Spleen (tissue), 13 donors: ENCODE measurements at places on chromosomes 2 and 18. TPM values are rescaled to one million over a fixed set of nuclear protein-coding genes. Genes with fewer than 3 reads are reported as not detected.

OSBPL6 gene
- 0.13 TPM for polyA plus RNA-seq

DNA sequence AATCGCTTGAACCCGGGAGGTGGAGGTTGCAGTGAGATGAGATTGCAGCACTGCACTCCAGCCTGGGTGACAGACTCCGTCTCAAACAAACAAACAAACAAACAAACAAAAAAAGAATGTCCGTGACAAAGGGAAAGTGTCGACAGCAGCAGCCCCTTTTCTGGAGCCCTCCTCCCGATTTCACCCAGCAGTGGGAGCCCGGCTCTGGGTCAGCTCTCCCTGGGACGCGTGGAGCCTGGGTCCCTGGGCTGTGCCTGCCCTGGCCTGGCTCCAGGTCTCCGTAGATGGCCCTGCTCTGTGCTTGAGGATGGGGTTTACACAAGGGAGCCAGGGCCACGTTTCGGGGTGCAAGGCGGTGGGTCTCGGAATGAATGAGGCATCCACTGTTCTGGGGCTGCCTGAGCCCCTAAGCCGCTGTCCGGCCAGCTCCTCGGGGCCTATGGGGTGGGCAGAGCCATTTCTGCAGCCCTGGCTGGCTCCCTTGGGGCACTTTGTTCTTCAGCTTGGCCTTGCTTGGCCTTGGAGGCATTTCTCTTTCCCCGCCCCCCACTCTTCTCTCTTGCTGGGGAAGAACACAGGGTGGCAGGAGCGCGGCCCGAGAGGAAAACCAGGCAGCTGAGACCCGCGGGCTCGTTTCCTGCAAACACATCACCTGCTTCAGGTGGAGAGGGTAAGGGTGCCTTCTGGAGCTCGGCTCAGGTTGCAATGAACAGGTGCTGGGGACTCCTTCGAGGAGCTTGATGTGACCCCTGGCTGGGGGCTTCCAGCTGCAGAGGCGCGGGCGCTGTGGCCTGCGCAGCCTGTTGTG, 29.1 kb downstream of the RTP5 start:
- DNase-seq: peak; percentile 68
- peaks cover 4% of the 10 kb centered on the region for H3K36me3 ChIP-seq
- H3K27me3 ChIP-seq: no peaks in the 10 kb centered on the region
- no peak overlapping the region for H3K27ac ChIP-seq
- H3K4me3 ChIP-seq: no peak overlapping the region

GRCh38 chr18:65938592-65939372, 188.0 kb downstream of the CDH7 start:
- H3K27me3 ChIP-seq: no peaks in the 10 kb centered on the region
- no peak overlapping the region for H3K4me3 ChIP-seq
- DNase-seq: no peak

DNA sequence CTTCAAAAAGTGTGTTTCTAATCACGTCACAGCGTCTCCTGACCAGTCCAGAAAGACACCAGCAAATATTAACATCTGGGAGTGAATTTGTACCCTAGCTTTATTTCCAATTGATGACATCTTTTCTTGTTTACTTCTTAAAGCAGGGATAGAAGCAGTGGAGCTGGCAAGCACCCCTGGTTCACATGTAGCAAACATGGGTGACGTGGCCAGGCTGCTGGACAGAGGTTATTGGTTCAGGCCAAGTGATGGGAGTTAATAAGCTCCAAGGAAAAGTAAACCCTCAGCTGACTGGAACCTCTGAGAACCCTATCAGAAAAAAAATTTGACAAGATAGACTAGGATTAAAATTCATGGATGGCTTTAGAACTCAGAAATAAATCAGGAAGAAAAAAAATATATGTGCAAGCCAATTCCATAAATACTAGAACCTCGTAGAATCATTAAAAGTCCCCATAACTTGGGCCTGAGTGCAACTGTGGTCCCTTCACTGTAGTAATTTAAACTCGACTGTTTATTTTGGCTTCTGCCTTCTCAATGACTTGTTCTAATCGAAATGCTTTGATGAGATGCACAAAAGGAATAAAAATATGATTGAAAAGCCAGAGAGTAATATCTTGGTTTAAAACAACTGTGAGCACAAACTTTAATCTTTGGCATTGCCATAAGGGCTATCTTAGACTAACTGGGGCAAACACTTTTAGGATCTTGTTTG, 121.5 kb upstream of the CTAGE1 start:
- no peaks in the 10 kb centered on the region for H3K4me1 ChIP-seq
- no peak overlapping the region for H3K4me3 ChIP-seq
- DNase-seq: no peak
- H3K27me3 ChIP-seq: no peaks in the 10 kb centered on the region
- H3K36me3 ChIP-seq: no peaks in the 10 kb centered on the region

CETN1 gene
- polyA plus RNA-seq: not detected

DNA sequence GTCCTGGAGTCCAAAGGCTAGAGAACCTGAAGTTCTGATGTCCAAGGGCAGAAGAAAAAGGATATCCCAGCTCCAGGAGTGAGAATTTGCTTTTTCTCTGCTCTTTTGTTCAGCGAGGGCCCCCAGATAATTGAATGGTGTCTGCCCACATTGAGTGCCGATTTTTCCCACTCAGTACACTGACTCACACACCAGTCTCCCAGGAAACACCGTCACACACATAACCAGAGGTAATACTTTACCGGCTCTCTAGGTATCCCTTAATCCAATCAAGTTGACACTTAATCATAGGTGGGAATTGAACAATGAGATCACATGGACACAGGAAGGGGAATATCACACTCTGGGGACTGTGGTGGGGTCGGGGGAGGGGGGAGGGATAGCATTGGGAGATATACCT, 161.5 kb downstream of the WDR7 start:
- DNase-seq: no peak
- no peaks in the 10 kb centered on the region for H3K4me1 ChIP-seq
- no peak overlapping the region for H3K4me3 ChIP-seq
- no peaks in the 10 kb centered on the region for H3K27me3 ChIP-seq
- peaks cover 16% of the 10 kb centered on the region for H3K36me3 ChIP-seq
- no peak overlapping the region for H3K27ac ChIP-seq
